ENCODE measurements at places on chromosomes 7 and 10.

- no peak for DNase-seq
These were observed 235.5 kb upstream of the PLXDC2 start for GRCh38 chr10:19580691-19581090.

DNA sequence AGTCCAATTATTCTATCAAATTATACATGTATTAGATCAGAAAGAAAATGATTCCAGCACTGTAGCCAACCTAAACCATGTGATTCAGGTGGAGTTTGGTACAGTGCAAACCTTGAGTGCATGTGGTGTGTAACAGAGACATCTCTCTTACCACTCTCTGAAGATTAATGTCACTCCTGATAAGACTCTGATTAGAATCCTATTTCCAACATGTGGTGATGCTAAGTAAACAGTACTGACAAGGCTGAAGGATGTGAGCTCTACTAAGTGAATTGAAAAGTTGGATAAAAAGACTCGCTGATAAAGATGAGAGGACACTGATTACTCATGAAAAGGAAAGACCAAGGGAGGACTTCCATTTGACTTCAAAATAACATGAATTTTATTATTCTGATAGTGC lies 232.0 kb downstream of the SDK1 start:
- no peak for DNase-seq

DNA sequence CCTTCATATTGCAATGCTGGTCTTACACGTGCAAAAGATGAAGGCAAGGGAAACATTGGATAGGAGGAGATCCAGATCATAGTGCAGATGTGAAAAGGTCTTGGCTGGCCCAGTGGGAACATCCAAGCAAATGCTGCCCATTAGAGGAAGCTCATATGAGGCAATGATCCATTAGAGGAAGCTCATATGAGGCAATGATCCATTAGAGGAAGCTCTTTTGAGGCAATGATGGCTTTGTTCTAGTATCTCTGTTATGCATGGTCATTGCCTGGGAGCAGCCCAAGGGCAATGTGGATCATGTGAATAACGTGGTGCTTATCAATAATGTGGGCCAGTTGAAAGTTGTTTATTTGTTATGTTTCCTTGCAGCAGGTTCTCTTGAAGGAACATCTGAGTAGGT lies 37.8 kb downstream of the STEAP4 start:
- DNase-seq = no peak

DNA sequence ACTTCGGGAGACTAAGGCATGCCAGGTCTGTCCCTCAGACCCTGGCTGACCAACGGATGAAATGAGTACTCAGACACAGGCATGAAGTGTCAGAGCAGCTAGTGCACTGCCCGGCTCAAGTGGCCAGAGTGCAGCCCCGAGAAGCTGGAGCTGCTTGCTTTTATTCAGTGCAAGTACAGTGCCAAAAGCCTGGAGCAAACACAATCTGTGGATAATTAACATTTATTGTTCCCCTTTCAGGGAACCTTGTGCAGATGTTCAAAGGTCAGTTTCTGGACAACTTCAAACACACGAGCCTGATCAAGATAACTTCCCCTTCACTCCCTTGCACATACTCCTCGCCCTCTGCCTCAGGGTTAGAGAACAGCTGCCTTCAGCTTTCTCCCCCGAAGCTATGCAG lies 7.9 kb upstream of the ATE1 start:
- no peak for DNase-seq

GRCh38 chr10:110356628-110357245 lies 52.0 kb upstream of the SMNDC1 start:
- peak; percentile 84 for DNase-seq

- no peak for DNase-seq
These were observed 169.9 kb downstream of the KCND2 start for GRCh38 chr7:120442838-120443237.

- DNase-seq = no peak
These were observed 469 bp upstream of the NOC3L start for GRCh38 chr10:94363251-94363565.

- DNase-seq = no peak
These were observed 53.3 kb upstream of the LOXL4 start for GRCh38 chr10:98321186-98321780.
